ENCODE measurements at places on chromosomes 12 and 14.

- peak; percentile 94 for DNase-seq
Measured at GRCh38 chr12:42705863-42706262, 116.3 kb upstream of the PRICKLE1 start.

GRCh38 chr12:6820166-6820565 is 1.5 kb upstream of the GPR162 start:
- no peak for DNase-seq

DNA sequence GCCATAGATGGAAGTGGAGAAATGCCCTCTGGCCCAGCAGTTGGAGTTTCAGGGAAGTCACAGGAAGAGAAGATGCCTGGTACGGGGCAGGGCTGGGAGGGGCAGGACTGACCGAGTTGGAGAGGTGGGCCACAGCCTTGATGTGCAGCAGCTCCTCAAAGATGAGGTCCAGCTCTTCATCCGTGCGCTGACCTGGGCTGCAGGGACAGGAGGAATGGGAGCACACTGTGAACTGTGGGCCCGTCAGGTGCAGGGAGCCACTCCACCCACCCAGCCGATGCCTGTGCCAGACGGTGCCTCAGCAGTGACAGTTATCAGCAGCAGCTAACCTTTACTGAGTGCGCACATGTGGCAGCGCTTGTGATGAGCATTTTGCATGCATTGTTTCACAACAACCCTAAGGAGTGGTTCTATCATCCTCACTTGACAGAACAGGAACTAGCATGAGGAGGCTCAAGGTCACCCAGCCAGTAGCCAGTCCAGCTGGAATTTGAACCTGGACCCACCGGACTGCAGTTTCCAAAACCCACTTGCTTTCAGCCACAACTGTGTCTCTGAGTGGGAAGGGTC is 8.4 kb downstream of the RAPGEF3 start:
- no peak for DNase-seq

- DNase-seq = no peak
Measured at GRCh38 chr14:52759145-52759544, 29.2 kb downstream of the STYX start.

DNA sequence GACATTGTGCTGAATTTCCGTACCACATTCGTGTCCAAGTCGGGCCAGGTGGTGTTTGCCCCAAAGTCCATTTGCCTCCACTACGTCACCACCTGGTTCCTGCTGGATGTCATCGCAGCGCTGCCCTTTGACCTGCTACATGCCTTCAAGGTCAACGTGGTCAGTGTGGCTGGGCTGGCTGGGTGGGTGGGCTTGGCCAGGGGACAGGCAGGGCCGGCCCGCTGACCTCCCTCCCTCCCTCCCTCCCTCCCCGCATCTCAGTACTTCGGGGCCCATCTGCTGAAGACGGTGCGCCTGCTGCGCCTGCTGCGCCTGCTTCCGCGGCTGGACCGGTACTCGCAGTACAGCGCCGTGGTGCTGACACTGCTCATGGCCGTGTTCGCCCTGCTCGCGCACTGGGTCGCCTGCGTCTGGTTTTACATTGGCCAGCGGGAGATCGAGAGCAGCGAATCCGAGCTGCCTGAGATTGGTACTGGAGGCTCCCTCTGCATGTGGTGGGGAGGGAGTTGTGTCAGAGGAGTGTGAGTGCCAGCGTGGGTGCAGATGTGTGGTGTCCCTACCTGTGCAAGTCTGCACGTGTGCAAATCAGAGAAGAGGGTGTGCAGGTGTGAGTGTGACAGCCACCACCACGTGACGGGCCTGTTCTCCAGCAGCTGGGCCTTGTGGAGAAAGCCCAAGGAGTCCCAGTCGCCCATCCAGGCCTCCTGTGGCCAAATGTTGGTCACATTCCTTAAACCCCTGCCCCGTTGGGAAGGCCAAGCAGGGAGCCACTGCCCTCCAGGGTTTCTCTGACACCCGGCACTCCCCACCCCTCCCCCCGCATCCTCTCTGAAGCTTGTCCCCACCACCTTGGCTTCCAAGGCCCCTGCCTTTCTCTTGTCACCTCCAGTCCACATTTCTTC is 5.3 kb downstream of the KCNH3 start:
- no peak for DNase-seq

DNA sequence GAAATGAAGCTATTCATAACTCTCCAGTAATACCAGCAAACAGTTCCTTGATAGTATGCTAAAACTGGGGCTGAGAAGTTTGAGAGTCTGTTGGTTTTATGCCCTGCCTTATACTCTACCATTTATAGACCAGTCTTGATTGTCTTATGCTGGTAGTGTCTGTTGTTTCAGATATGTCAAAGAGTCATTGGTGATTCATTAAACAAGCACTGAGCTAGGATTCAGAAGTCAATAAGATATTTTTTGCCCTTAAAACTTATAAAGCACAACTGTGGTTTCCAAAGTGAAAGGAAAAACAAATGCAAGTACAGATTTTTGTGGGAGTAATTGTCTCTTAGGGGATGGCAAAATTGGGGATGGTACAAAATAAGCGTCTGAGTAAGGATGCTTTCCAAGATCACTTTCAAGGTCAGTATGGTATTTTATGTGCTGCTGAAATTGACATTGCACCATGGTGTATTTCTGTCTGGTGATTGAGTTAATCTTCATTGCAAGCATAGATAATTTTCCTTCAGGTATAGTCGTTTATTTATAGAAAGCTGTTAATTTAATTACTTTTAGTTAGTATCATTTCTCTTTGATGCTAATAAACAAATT is 289.5 kb upstream of the E2F7 start:
- peak; percentile 3 for DNase-seq

- no peak for DNase-seq
Measured at GRCh38 chr12:95085612-95086011, 12.2 kb upstream of the NR2C1 start.

DNA sequence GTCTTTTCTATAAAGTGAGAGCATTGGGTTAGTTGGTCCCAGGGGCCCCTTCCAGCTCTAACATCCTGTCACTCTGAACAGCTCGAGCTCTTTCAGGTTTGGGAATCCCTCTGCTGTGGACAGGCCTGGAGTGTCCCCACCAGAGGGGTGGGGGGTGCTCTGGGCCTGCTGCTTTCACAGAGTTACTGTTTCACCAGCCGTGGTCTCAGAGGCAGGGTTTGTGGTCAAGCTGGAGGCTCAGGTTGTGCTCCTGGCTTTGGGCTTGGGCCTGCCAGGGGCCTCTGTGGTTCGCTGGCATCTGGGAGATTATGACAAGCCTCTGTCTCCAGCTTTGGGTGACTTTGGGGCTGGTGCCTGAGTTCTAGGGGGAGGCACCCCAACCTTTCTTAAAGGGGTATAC is 59.6 kb downstream of the FBXL14 start:
- peak; percentile 14 for DNase-seq

DNA sequence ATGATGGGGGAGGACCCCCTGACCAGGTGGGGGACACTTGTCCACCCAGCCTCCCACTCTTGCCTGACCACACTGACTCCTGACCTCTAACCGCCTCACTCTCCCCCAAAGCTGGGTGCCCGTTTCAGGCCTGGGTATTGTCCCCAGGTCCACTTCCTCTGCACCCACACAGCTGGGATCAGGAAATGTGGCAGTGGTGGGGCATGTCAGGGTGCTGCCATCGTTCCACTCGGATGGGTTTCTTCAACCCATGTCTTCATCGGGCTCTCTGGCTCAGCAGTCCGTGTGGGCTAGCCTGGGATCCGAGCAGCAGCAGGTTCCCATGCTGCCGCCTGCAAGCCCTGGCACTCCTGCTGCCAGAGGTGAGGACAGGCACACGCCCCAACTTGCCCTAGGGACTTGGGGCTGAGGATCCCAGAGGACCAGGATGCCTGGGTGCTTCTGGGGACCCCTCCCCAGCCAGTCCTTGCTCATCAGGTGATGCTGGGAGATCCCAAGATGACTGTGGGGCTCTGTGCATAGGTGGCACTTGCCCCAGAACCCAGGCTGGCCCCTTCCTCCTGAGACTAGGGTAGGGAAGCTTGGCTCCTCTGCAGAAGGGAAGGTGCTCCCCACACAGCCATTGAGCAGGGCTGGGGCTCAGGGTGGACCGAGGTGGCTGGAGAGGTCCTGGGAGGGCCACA is 2.9 kb upstream of the CLBA1 start:
- DNase-seq = no peak

GRCh38 chr14:56959869-56960268 is 149.6 kb upstream of the OTX2 start:
- DNase-seq = no peak

- DNase-seq = no peak
Measured at GRCh38 chr12:121352682-121353018, 439 bp upstream of the ANAPC5 start.

DNA sequence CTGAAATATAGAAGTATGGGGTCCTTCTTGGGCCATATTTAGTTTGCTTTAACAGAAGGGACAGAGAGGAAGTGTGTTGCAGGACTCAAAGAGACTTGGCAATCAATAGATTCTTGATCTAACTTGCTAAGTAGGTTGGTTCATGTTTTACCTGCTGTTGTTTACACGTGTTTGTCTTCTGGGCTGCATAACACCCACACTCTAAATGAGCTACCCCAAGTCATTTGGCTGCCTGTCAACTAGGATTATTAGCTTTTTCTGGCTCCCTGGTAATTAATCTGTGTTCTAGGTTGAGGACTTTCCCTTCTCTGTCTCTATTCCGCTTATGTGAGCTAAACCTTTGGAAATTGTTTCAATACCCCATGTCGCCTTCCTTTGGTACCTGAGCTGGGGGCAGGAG is 10.1 kb upstream of the TBPL2 start:
- DNase-seq = no peak

DNA sequence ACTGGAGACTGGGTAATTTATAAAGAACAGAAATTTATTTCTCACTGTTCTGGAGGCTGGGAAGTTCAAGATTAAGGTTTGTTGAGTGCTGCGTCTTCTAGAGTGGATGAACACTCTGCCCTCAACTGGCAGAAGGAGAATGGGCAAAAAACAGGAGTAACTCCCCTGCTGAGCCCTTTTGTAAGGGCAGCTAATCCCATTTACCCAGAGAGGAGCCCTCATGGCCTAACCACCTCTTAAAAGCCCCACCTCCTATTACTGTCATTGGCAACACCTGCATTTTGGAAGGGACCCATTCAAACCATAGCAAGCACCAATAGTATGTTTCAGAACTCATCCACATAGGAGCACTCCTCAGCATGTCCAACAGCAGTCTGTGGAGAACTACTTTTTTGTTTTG is 47.4 kb downstream of the BORCS5 start:
- DNase-seq = no peak

Data from EL (cell line).